GM23248 (cell line): ENCODE measurements at places on chromosomes 7 and 10.

DNA sequence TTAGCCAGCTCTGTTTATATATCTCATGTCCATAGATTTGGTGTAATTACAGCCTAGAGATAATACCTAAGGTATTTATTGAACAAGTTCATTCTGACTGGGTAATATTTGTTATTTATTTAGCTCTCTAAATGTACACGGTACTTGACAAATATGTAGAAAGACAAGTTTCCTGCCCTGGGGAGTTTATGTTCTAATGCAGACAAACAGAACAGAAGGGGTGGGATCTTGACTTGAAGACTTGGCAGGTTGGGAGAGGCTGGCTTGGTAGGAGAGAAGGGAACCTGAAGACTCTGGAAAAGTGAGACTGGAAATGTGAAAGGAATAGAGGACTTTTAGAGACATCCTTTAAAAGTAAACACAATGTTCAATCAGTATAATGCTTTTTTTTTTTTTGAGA lies 97.7 kb upstream of the CDK6 start:
- DNase-seq = no peak

DNA sequence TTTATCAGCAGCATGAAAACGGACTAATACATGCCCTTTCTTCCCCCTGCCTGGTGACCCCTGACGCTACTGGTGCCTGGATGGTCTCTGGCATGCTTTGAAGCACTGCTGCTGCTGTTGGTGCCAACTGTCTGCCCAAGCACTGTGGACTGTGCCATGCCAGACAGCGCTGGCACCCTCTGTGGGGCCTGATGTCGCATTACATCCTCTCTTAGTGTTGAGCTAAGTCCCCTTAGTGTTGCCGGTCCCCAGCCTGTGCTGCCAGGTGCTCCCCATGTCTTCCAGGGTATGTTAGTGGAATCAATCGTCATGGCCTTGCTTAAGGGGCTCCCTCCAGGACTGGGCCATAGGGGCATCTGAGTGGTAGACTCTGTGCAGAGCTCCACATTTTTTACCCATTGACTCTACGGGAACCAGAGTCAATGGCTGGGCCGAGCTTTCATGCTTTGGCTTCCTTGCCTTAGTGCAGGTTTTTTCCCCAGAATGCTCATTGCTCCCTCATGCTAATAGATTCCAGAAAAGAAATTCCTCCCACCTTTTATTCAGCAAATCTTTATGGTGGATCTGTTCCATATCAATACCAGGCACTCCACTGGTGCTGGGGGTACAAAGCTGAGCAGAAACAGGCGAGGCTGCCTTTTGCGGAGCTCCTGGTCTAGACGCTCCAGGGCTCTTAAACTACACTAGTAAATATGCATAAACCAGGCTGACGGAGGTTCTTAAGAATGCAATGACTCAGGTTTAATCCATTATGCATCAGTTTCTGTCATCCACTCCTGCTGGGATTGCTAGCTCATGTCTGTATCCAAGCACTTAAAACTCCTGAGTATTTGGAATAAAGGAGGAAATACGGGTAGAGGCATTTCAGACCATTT lies 21.8 kb upstream of the MRC1 start:
- peak; percentile 97 for DNase-seq

DNA sequence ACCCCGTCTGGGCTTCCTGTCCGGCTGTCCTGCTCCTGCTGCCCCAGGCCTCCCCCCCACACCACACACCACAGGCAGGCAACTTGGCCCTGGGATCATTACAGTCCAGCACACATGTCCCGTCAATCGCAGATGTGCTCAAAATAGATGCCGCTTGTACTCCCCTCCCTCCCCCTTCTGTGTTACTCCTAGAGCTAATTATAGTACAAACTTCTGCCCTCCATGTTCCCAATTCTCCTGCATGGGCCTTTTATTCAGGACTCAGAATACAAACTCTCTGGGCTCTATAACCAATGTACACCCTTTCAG lies at the start of gene SYNPO2L:
TSS of gene SYNPO2L (minus strand) at position 40 of the 309 bp plus-strand sequence. CDS start 107 bp downstream, outside the sequence.
- no peak for DNase-seq

GRCh38 chr7:101243646-101244374 lies 1.1 kb downstream of the FIS1 start:
- DNase-seq = peak; percentile 71

- no peak for DNase-seq
Measured at GRCh38 chr10:42985436-42986316, 91.2 kb upstream of the RET start.

DNA sequence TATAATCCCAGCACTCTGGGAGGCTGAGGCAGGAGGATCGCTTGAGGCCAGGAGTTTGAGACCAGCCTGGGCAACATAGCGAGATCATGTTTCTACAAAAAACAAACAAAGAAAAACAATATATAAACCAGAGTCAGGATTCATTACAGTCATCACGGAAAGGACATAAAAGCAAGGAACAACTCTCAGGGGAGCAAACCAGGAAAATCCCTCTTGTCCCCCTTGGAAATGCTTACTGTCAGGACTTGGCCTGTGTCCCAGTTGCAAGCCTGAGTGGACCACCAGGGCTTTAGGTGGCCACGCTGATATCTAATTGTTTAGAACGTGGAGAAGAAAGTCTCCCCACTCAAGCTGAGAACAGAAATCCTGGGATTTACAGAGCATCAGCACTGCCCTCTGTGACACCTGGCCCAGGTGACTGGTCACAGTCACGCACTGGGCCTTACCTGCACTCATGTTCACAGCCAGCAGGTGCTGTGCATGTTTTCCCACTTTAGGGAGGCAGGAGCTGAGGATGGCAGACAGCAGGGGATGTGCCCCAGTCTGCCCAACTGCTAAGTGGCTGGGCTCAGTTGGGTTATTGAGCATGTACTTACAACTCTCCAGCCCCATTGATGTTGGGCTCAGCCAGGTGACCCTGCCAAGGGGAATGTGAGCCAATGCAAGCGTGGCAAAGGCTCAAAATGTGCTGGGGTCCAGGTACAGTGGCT lies 60.9 kb downstream of the TMEM130 start:
- no peak for DNase-seq

- no peak for DNase-seq
Measured at GRCh38 chr10:102146971-102147428, 5.2 kb upstream of the NOLC1 start.

- DNase-seq = no peak
Measured at GRCh38 chr10:16803464-16803863, 13.8 kb downstream of the RSU1 start.

DNA sequence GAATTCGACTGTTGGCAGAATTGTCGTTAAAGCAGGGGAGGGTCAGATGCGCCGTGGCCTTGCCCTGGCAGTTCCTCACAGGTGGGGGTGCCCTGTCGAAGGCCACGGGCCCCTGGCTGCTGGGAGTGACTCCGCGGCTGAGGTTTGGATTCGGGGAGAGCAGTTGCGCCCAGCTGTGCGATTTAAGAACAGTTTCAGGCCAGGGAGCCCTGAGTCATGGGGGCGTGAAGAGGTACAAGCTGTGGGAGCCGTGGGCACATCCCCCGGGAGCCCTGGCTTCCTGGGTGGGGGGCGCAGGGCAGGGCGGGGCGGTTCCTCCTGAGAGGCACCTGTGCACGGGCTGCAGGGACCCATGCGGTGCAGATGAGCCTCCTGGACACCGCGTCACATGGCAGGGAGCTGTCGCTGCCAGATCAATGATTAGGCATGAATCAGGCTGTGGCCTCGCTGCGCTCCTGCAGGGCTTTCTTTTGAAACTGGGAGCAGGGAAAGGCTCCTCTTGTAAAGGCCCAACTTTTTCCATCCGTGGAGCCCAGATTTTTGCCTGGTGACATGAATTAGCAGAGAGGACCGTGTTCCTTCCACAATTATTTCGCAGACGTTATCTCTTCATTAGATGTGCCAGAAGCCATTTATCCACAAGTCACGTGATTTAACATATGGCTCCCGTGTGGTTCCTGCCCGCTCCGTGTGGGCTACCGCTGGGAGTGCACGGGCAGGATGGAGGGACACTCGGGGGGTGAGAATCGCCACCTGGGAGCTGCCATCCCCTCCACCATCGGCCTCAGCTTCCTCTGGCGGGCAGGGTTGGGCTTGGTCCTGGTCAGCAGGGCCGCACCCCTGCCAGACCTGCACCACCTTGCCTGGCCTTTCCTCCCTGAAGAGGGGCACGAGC lies 918 bp downstream of the PWWP2B start:
- DNase-seq = peak; percentile 87

- no peak for DNase-seq
Measured at GRCh38 chr10:90306187-90306586, 551.7 kb downstream of the HTR7 start.

DNA sequence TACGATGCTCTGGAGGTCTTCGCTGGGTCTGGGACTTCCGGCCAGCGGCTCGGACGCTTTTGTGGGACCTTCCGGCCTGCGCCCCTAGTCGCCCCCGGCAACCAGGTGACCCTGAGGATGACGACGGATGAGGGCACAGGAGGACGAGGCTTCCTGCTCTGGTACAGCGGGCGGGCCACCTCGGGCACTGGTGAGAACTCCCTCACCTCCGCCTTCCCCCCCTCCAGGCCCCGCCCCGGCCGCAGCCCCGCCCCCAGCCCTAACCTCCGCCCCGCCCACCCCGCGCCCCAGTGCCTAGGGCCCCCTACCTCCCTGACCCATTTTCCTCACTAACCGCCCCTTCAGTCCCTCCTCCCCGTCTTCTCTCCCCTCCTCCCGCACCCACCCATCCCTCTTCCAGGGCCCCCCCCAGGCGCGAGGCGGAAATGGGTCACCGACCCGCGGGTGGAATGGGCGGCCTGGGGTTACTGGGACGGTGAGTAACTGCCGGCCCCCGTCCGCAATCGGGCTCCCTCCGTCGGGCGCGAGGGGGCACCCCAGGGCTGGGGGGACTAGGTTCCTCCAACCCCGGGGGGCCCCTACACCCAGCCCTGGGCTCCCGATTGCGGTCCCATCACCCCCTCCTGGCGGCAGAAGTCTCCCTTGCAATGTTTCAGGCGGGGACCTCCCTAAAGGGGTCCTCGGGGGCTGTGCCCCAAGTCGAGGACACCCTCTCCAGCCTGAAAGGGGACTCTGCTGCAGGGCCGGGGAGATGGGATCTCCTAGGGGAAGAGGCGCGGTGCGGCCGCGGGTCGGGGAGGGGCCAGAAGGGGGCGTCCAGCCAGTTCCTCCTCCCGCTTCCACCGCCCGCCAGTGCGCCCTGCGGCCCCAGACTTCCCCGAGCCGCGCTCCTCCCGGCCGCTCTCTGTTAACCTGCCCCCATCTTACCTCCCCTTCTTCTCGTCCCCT lies 2.1 kb downstream of the PCOLCE start:
- peak; percentile 76 for DNase-seq

GRCh38 chr7:774161-775109 lies 47.4 kb upstream of the PRKAR1B start:
- DNase-seq = peak; percentile 67

DNA sequence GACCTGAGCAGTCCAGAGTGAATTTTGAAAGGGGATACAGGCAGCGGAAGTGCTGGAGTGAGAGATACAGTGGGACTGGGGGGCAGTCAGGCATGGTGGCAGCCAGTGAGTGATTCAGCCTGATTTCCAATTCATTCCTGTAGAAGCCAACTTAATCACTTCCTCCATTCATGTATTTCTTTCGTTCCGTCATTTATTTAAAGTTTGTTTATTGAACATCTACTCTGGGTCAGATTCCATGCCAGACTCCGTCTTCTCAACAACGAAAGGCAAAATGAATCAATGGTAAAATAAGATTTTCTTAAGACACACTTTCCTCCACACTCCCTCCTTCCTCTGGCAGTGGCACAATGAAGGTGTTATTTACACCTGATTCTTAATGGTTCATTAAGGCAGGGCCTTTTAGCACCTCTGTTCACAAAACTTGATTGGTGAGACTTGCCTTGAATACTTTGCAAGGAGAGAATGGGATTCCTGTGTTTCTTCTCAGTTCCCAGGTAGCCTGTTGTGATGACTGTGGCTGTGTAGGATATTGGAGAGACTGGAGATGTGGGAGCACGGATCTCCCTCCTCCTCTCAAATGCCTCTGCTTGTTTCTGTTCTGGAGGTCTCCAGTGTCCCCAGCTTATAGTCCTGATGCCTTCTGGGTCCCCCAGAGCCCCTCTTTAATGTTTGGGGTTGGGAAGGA lies 27.9 kb downstream of the ADCYAP1R1 start:
- DNase-seq = no peak

DNA sequence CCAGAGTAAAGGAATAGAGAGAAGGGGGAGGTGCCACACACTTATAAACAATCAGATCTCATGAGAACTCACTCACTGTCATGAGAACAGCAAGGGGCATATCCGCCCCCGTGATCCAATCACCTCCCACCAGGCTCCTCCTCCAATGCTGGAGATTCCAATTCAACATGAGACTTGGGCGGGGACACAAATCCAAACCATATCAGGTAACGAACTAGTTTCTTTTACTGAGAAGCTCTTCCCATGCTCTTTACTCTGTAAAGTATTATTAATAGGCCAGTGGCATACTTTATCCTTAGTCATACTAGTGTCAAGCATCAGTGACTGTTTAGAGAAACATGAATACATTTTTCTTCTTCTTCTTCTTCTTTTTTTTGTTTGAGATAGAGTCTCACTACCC lies 39.4 kb upstream of the ZNF488 start:
- DNase-seq = peak; percentile 59

DNA sequence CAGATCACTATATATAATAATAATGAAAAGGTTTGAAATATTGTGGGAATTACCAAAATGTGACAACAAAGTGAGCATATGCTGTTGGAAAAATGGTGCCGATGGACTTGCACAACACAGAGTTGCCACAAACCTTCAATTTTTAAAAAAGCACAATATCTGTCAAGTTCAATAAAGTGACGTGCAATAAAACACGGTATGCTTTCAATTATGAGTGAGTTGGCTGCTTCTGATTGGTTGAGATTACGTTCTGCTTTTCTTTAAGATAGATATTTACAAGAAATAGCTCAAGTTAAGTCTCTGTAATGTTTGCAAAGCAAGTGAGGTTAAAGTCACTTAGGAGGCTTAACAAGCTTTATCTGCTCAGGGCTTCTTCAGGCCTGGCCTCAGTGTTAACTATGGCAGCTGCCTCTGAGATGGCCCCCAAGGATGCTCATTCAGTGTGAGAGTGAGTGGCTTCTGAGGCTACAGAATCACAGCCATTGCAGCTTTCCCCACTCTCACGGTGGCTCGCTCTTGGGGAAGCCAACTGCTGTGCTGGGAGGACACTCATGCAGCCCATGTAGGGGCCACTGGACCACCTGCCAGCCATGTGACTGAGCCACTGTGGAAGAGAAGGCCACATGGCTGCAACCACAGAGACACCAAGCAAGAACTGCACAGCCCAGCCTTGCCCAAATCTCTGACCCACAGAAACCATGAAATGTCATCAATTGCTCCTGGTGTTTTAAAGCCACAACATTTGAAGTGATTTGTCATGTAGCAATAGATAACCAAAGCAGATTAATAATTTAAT lies 78.3 kb upstream of the TMEM72 start:
- DNase-seq = no peak

DNA sequence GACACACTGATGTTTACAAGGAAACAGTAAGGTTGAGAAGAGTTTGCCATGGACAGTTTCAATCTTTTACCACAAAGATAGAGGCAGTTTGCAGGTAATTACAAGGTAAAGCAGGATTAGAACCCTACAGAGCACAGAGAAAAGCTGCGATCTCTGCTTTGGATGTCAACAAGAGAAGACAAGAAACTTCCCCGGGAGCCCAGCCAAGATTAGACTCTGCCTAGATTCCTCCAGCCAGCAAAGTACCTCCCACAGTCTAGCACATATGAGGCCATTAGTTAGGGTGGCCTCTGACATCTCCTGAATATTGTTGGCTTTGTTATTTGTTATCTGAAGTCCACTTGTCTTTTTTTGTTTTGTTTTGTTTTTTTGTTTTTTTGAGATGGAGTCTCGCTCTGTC lies 178.1 kb downstream of the CALN1 start:
- no peak for DNase-seq
